ENCODE measurements at places on chromosomes 6 and 20.

GRCh38 chr20:9015984-9016324 is 52.9 kb upstream of the PLCB4 start:
- no peak for DNase-seq

GRCh38 chr6:128156321-128157111 is 255.7 kb upstream of the THEMIS start:
- DNase-seq, result no peak

DNA sequence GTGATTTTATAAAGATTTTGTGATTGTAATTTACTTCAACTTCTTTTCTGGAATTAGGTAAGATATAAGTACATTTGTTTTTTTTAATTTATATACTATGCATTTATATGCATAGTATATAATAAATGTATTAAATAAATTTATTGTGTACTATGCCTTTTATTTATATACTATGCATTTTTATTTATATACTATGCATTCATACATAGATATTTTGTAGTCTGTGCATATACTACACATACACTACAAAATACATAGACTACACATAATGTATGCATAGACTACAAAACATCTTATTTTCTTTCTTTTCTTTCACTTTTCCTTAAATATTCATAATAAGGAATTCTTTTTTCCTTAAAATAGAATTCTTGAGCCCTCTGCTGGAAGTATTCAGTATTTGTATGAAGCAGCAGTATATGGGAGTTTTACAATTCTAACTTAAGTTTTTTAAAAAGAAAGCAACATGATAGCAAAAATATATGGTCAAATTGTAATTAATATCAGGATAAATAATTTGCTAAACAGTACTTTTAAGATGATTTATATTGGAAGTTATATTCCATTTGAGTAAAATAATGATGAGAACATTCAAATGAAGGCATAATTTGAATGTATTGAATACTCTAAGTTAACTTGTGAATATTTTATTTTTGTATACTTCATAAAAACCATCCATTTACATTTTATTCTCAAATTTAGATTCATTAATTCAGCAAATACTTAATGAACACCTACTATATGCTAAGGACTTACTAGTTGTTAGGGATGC is 129.3 kb downstream of the KLHL32 start:
- no peak for DNase-seq

DNA sequence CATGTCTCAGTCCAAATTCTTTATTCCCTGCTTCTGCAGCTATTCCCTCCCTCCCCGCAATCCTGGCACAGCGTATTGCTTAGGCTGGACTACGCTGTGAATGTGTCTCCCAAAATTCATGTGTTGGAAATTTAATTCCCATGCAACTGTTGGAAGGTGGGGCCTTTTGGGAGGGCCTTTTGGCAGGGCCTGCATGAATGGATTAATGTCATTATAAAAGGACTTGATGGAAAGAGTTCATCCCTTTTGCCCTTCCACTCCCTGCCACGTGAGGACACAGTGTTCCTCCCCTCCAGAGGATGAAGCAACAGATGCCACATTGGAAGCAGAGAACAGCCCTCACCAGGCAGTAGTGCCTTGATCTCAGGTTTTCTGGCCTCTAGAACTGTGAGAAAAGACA is 20.4 kb upstream of the NOTCH4 start:
- no peak for DNase-seq

- DNase-seq, result no peak
These were observed 501.3 kb downstream of the CD83 start for GRCh38 chr6:14618759-14619418.

GRCh38 chr6:30752157-30752927 is 8.0 kb upstream of the IER3 start:
- DNase-seq, result peak; percentile 92

- DNase-seq, result no peak
These were observed 30.5 kb downstream of the QRSL1 start for GRCh38 chr6:106659859-106660258.

Data from NCI-H446 treated with DMSO at 0.1 percent for 48 hours (cell line).